ENCODE measurements at places on chromosomes 16 and 17. TPM values are rescaled to one million over a fixed set of nuclear protein-coding genes. Genes with fewer than 3 reads are reported as not detected.

Gene CHD9NB
- 0.77 TPM for polyA plus RNA-seq

Gene LITAFD
- not detected for polyA plus RNA-seq

Gene SLC47A1
- polyA plus RNA-seq = 0.77 TPM

Gene ABCA6
- polyA plus RNA-seq = 33.0 TPM

Gene KCNG4
- polyA plus RNA-seq = not detected

Gene TMEM220
- polyA plus RNA-seq = 5.8 TPM

Gene FOXJ1
- not detected for polyA plus RNA-seq

Gene ABCC6
- 7.7 TPM for polyA plus RNA-seq

Gene PLK1
- 0.45 TPM for polyA plus RNA-seq

Gene CACNG4
- polyA plus RNA-seq = 0.16 TPM

Gene EVI2B
- 2.0 TPM for polyA plus RNA-seq

Gene KRT15
- not detected for polyA plus RNA-seq

Gene CALB2
- polyA plus RNA-seq = 0.95 TPM

Gene PLA2G10
- not detected for polyA plus RNA-seq

Gene BRIP1
- 0.05 TPM for polyA plus RNA-seq

Gene SP2
- 11.4 TPM for polyA plus RNA-seq

Gene USP36
- polyA plus RNA-seq = 16.2 TPM

Gene KRTAP16-1
- not detected for polyA plus RNA-seq

Gene CCDC200
- polyA plus RNA-seq = 0.16 TPM

Gene GNGT2
- polyA plus RNA-seq = 2.7 TPM

Gene HSF5
- 0.02 TPM for polyA plus RNA-seq

Gene MGAT5B
- 0.05 TPM for polyA plus RNA-seq

Gene NPEPPS
- 37.8 TPM for polyA plus RNA-seq

Gene SLC43A2
- 3.4 TPM for polyA plus RNA-seq

Gene HOXB13
- polyA plus RNA-seq = not detected

Gene CLDN7
- 2.9 TPM for polyA plus RNA-seq

Gene CNTNAP1
- 4.6 TPM for polyA plus RNA-seq

Gene NTN1
- 90.5 TPM for polyA plus RNA-seq

Gene HEATR9
- polyA plus RNA-seq = not detected

Gene NPIPA1
- polyA plus RNA-seq = 61.6 TPM

Gene TRPV3
- polyA plus RNA-seq = 1.6 TPM

Gene SCIMP
- 0.38 TPM for polyA plus RNA-seq

Gene PERCC1
- 0.18 TPM for polyA plus RNA-seq

Gene CHST4
- not detected for polyA plus RNA-seq

Gene NOL11
- 27.7 TPM for polyA plus RNA-seq

Gene TBC1D3
- polyA plus RNA-seq = not detected

Gene GUCY2D
- 0.09 TPM for polyA plus RNA-seq

Gene SF3B3
- 67.5 TPM for polyA plus RNA-seq

Gene ARL17B
- 10.4 TPM for polyA plus RNA-seq

Gene MED9
- 38.5 TPM for polyA plus RNA-seq

Gene RAB26
- 0.95 TPM for polyA plus RNA-seq

Gene LGALS9C
- not detected for polyA plus RNA-seq

Gene CLEC18B
- polyA plus RNA-seq = 0.11 TPM

Gene MT1H
- polyA plus RNA-seq = not detected

Gene SDR42E1
- polyA plus RNA-seq = 0.43 TPM

Gene KRTAP4-5
- not detected for polyA plus RNA-seq

Gene ASPA
- polyA plus RNA-seq = 1.6 TPM
